ENCODE measurements at places on chromosomes 1 and 21. TPM values are rescaled to one million over a fixed set of nuclear protein-coding genes. Genes with fewer than 3 reads are reported as not detected.

- DNase-seq = no peak
Observed at GRCh38 chr1:75986478-75986877, 54.3 kb upstream of the ASB17 start.

- no peak for DNase-seq
Observed at GRCh38 chr1:151967091-151967490, 26.6 kb downstream of the S100A10 start.

DNA sequence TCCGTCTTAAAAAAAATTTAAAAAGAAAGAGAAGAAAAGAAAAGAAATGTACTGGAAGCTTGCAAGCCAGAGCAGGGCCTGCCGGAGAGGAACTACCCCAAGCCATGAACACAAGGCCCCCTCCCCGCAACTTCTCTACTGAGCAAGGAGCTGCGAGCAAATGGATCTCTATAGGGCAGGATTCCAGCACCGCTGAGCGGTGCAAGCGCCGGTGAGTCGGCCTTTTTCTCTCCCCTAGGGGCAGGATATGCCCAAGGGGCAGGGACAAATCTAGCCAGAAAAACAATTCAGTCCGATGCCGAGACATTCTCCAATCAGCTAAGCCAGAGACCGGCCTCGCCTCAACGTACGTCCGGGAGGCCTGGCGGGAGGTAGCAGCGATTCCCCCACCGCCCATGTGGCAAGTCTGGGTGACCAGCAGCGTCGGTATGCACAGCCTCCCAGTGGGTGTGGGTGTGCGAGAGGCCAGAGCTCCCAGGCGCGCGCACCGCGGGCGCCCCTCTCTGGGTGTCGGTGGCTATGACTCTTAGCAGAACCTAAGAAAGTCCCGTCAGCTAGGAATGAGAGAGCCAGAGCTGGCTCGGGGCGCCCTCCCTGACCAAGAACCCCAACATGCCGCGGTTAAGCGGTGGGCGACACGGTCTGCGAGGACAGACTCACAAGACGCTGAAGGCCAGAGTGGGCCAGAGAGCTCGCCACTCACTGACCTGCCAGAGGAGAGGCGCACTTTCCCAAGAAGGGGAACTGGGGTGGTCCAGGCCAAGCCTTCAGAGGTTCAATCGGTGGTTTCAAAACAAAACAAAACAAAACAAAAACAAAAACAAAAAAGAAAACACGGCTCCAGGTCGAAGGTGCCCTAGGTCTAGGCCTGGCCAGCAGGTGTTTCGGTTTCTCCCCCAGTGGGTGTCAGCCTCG lies 1.9 kb downstream of the CSMD2 start:
- peak; percentile 97 for DNase-seq

GRCh38 chr1:169295846-169296245 lies 71.8 kb downstream of the NME7 start:
- DNase-seq = no peak

MACF1 gene
- 127 TPM for total RNA-seq

CELA2B gene
- not detected for total RNA-seq

- no peak for DNase-seq
Observed at GRCh38 chr1:39087435-39087834, 61.3 kb downstream of the NDUFS5 start.

- DNase-seq = no peak
Observed at GRCh38 chr1:244080343-244080929, 29.4 kb downstream of the ZBTB18 start.

DNA sequence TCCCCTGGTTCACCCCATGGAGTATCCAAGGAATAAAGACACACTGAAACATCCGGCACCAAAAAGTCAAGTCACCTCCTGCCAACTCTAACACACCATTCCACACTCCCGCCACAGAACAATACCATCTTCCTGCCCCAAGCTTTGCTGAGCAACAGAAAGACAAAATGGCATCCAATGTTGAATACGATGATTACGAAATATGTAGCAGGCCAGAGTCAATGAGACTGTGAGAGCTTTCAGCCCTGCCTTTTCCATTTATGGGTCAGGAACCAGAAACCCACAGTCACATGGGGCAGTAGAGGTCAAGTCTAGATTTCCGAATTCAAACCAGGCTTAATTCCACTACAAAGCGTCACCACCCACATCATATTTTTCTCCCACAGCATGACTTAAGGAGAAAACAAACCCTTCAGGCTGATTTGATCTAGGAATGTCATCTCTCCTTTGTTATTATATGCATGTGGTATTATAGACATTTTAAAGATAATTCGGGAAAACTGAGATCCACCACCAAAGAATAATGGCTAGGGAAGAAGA lies 249.8 kb downstream of the SETD4 start:
- DNase-seq = no peak

LEMD1 gene
- not detected for total RNA-seq

DNA sequence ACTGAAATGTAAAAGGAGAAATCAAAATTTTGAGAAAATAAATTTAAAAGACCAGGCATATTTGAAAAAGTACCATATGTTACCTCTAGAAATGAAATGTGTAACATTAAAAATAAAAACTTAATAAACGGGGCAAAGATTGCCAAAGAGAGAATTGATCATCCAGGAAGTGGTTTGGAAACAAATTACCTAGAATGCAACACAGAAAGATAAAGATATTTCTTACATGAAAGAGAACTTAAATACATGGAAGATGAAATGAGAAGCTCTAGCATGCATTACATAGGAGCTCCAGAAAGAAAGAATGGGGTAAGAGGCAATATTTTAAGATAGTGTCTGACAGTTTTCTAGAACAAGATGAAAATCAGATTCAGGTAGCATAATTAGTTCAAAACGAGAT lies 235.9 kb upstream of the IRF2BP2 start:
- DNase-seq = no peak

DNA sequence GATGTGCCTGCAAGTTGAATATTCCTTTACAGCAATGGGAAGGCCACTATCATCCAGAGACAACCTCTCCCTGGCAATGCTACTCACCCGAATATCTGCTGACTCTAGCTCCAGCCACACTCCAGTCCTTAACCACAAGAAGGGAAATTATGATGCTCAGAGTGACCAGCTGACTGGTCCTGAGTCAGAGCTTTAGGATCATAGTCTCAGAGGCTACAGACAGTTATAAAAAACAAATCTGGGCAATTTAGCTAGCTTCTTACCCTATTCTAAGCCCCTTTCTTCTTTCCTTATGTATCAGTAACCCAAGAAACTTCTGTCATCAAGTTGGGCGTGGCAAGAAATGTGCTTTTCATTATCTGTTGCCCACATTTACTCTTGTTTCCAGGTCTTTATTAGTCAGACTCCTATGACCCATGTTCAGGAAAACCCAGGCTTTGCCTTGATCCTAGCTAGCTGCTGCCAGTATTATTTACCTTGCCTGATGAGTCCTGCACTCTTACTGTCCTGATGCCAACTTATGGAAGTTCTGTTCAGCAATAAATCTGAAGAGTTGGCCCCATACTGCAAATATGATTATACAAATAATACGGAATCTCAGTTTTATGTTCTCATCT lies 207.0 kb downstream of the TTLL7 start:
- peak; percentile 22 for DNase-seq

DNA sequence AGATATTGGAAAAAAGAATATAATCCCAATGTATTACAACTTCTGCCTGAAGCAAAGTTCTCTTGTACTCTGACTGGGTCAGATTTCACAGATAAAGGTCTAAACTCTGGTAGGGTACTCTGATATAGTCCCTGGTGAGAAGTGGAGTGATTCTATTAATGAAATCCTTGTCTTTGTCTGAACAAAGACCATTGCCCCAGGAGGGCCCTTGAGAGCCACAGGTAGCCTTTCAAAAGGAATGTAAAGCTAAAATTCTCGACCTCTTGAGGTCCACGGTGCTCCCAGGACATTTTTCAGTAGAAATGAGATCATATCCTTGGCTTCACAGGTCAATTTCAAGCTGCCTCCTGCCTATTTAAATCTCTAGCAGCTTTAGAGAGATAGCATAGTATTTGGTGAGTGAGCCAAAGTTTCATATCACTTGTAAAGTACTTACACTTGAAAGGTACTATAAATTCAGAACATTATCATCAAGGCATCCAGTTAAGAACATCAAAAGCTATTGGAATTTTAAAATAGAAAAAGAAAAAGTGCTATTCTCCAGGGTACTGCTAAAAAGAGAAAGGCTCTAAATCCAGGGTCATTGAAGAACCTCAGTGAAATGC lies 10.1 kb downstream of the TNNI3K start:
- no peak for DNase-seq

- no peak for DNase-seq
Observed at GRCh38 chr21:46385846-46386733, 62.1 kb downstream of the PCNT start.

- no peak for DNase-seq
Observed at GRCh38 chr1:1562556-1563195, 12.0 kb downstream of the SSU72 start.

S100A16 gene
- 135 TPM for total RNA-seq

DPT gene
- 0.69 TPM for total RNA-seq

SSBP3 gene
- total RNA-seq = 21.2 TPM

DCST1 gene
- total RNA-seq = not detected

ZBTB21 gene
- 17.7 TPM for total RNA-seq

DNA sequence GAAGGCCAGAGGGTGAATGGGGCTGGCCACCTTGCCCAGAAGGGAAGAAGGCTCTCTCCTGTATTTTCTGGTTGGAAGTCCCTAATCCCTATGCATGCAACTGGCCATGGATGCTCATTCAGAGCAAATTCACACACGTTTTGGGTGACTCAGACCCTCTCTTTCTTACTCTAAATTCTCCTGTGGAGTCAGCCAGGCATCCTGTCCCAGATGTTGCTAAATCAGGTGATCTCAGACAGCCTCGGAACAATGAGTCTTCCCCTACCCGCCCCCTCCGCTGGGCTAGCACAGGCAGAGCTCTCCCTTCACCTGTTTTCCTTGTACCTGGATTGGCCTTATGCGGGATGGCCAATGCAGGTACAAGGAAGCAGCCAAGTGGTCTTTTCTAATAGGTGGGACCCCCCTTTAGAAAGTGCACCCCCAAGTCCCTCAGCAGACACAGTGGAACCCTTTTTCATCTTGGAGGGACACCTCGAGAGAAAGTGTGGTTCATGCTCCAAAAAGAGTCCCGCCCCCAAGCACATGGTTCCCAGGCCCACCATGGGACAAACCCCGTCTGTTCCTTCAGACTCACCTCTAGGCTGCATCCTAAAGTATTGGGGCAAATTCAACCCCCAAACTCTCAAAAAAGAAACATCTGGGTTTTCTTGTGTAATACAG lies 8.6 kb downstream of the S100A6 start:
- DNase-seq = peak; percentile 35

MRPS14 gene
- 29.0 TPM for total RNA-seq

CD1E gene
- not detected for total RNA-seq

CA6 gene
- total RNA-seq = not detected

GRCh38 chr1:14538335-14538734 lies 60.1 kb upstream of the KAZN start:
- peak; percentile 19 for DNase-seq

DNA sequence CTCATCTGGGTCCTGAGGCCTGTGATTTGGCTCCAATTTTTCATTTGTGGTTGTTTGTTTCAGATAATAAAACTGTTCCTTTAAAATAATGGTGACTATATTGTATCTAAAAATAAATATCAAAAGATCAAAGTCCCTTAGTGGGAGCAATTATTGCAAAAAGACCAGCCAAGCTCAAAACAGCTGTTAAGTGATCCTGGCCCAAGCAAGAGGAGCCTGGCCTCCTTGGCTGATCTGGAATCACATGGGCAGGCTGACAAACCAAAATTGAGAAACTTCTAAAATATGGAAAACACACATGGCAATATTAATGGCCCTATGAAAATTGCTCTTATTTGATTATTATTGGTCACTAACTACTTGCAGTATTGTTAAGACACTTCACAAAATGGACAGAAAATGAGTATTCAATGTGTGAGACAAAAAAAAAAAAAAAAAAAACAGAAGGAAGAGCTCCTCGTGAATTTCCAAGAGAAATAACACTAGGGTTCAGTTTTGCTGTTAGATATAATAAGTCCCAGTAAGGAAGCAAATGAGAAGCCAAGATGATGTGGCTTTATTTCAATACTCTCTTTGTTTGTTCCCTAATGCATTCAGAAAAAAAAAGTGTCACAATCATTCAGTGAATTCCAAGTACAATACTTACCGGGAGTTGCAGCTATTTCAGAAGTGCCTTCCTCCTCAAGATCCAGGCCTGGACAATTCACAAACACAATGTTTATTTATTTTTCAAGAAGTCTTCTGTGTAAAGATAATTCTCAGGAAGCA lies 105.1 kb downstream of the SEC16B start:
- DNase-seq = no peak

SNRNP40 gene
- 149 TPM for total RNA-seq

FH gene
- 104 TPM for total RNA-seq

DNA sequence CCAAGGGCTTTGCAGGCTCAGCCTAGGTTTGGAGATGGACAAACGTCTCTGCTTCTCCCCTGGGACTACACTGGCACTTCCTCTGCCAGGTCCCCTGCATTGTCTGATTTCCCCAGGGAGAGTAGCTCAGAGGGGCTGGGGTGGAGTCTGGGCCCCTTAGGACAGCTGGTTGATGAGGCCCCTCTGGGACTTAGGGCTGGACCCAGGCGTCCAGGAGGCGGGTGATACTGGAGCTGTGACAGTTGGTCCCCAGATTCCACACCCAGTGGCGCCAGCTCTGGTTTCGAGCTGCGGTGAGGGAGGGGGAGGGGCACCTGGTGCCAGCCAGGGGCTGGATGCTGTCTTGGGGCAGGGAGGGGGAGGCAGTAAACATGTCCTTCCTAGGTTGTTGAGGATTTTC lies 7.4 kb upstream of the MEX3A start:
- no peak for DNase-seq

DNA sequence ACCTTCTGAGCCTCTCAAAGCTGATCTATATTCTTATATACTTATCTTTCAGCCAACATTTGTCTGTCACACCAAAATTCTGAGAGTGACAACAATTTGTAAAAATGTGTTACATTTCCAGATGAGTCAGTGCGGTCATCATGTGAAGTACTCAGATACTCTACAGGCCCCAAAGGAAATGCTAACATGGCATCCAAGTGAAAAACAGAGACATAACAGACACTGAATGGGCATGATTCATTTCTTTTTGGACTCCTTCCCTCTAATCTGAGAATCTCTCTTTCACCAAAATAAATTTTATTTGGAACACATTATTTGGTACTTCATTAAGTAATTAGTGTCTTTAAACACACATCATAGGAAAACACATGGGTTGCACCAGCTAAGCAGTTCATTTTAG lies 96.6 kb downstream of the SLC44A5 start:
- DNase-seq = no peak

DNA sequence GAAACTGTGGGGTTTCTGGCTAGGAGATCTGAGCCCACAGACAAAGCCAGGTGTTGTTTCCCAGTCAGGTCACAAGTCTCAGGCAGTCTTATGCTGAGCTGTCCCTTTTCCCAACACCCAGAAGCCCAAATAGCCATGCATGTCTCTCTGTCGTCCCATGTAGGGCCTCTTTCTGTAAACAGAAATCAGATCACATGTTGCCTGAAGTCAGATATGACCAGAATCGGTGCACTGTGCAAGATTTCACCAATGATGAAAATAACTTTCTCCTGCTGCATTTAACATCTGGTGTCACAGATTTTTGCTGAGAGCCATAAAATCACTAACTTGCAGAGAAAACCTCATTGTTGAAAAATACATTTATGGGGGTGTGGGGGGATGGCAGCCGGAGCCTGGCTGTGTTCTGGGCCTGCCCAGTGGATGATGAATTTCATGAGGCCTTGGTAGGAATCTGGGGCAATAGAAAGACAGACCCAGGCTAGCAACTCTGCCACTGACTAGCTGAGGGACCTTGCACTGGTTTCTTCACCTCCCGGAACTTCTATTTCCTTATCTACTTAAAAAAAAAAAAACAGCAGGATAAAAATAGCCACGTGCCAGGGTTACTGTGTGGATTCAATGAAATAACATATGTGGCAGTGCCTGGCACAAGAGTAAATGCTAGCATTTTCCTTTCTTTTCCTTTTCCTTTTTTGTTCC lies 158.8 kb upstream of the NFIA start:
- no peak for DNase-seq
